ENCODE measurements at places on chromosomes 5 and 9.

DNA sequence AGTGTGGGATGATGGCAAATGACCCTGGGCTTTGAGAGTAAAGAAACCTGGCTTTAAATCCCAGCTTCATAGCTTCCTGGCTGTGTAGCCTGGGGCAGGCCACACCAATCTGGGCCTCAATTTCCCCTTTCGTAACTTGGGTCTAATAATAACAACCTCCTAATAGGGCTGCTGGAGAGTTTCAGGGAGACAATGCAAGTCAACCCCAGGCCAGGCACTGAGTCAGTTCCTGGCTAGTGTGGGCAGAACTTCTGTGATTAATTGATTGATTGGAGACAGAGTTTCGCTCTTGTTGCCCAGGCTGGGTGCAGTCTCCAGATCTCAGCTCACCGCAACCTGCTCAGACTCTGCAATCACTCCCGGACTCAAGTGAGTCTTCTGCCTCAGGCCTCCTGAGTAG lies 3.3 kb upstream of the SH2D3C start:
- no peak for DNase-seq

GRCh38 chr5:160366230-160366629 lies 4.2 kb downstream of the C1QTNF2 start:
- DNase-seq: no peak

DNA sequence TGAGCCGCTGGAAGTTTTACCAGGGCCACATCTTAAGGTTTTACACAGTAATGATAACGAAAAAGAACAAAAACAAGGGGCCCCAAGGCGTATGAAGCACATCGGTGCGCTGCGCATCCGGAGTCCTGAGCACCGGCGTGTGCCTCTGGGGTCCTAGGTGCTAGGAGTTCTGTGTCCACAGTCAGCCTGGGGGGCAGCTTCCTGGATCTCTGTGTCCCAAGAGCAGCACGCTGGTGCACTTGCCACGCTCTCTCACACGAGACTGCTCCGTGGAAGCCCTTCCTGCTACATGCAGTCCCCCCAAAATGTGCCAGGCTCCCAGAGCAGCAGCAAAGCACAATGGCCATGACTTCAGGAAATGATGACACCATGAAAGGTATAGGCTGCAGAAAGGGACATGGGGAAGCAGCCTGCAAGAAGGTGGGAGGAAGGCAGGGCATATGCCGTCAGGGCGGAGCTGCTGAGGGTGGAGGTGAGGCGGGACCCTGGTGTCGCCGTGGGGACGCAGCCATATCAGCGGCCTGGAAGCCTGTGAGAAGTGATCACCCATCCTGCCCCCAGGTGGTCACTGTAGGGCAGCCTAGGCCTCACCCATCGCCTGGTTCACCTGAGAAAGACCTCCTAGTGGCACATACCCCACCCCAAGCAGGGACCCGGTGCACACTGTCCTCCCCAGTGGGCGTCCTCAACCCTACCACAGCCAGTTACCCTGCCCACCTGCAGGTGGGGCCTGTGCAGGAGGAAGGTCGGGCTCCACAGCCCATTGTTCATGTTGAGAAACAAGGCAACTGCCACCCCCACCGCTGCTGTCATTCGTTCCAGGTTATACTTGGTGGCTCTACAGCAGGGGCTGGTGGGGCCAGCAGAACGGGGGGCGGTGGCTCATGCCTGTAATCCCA lies 23.6 kb upstream of the SLC6A3 start:
- DNase-seq: no peak

DNA sequence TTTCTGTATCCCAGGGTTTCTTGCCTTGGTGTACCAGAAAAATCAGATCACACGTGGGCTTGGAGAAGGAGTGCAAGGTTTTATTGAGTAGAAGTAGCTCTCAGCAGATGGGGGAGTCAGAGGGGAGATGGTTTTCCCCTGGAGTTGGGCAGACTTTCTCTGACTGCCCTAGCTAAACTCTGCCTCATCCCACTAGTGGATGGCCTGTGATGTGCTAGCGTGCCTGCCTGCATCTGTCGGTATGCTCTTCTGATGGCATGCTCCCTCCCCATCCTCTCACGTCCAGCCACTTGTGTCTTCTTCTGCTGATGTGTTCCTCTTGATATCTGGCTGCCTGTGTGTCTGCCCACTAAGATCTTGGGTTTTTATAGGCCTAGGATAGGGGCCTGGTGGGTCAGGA lies 616.1 kb upstream of the RGMB start:
- no peak for DNase-seq

- no peak for DNase-seq
Observed at GRCh38 chr5:172544371-172545095, 90.2 kb upstream of the SH3PXD2B start.

GRCh38 chr5:96648023-96648422 lies 14.2 kb upstream of the CAST start:
- DNase-seq: no peak

GRCh38 chr5:93708442-93708841 lies 33.0 kb downstream of the POU5F2 start:
- DNase-seq: no peak

GRCh38 chr9:88587182-88587581 lies 52.2 kb downstream of the NXNL2 start:
- DNase-seq: peak; percentile 21

DNA sequence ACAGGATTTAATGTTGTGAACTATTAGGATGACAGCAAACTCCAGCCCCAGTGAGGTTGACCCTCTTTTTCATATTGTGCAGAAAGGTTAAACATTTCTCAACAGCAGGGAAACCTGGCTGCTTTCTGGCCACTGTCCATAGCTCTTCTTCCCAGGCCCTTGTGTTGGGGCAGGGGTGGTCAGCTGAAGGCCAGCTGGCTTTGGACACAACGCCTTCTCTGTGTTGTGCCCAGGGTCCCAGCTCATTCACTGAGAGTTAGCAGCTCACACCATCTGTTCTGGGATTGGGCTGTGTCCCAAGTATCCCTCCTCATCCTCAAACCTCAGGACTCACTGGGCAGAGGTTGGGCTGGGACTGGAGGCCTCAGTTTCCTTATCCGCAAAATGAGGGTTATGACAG lies 1.3 kb downstream of the FGD3 start:
- DNase-seq: no peak

GRCh38 chr9:75002422-75003023 lies 25.6 kb downstream of the CARNMT1 start:
- no peak for DNase-seq

- DNase-seq: no peak
Observed at GRCh38 chr5:59823420-59823819, 70.1 kb downstream of the PDE4D start.

GRCh38 chr5:134568761-134569695 lies 43.6 kb downstream of the JADE2 start:
- no peak for DNase-seq

GRCh38 chr5:40755093-40755406 lies 711 bp downstream of the TTC33 start:
- DNase-seq: peak; percentile 81

DNA sequence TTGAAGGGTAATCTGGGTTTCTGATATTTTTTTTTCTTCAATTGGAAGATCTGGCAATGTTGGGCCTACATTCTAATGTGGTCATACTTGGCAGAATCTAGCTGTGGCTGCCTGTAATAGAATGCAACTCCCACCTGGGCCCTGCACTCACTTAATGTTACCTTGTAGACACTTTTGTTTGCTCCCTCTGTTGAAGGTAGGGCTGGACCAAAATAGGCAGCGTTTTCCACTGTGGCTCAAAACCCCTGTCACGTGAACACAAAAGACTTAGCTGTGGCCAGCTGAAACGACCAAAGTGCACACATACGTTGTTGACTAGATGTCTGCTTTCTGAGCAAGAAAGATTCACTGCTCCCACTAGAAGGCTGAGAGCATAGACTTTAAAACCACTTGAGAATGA lies 117.6 kb upstream of the HMHB1 start:
- no peak for DNase-seq

DNA sequence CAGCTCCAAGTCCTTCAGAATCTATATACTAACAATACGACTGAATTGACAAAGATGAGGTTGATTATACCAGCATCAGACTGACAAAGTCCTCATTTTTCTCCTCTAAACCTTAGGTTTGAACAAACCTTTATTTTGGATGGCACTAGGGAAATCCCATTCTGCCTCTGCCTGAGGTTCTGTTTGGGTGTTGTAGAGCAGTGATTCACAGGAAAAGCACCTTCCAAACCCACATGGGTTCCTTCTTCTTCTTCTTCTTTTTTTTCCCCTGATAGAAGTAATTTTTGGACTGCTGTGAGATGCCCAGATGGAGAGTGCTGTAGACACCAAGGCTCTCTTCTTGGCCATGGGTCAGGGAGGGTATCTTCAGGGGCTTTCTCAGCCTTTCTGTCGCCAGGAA lies 164.9 kb upstream of the PAPPA start:
- DNase-seq: no peak

GRCh38 chr9:70607329-70607728 lies 192.9 kb upstream of the KLF9 start:
- DNase-seq: no peak

DNA sequence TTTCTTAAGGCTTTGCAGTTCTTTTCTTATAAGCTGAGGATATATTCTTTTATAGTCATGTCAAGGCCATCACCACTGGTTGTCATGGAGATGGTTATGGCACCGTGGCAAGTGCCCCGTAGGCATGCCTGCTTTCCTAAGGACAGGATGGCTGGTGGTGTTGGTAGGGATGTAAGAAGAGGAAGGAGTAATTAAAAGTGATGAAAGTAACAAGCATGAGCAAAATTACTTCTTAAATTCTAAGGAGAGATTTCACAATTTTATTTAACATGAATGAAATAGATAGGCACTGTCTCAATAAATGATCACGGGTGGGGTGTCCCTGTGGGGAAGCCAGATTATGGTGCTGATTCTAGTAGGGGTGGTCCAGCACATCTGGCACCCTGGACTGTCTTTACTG lies 290.2 kb upstream of the KLF4 start:
- no peak for DNase-seq

GRCh38 chr9:13524245-13524644 lies 244.8 kb upstream of the MPDZ start:
- no peak for DNase-seq

DNA sequence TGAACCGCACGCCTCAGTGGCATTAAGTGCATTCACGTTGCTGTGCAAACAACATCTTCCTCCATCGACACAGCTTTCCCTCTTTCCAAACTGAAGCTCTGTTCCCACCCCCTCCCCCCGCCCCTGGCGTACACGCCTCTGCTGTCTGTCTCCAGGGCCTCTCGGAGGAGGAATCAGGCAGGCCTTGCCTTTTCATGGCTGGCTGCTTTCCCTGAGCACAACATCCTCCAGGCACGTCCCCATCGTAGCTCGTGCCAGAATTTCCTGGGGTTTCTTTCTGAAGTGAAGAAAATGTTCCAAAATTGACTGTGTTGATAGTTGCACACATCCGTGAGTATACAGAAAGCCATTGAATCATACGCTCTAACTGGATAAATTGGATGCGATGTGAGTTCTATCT lies 22.3 kb upstream of the TMEM250 start:
- no peak for DNase-seq

GRCh38 chr5:44770780-44771717 lies 37.7 kb upstream of the MRPS30 start:
- DNase-seq: peak; percentile 26

GRCh38 chr5:156121882-156122281 lies 205.1 kb upstream of the SGCD start:
- no peak for DNase-seq

GRCh38 chr9:134267881-134268724 lies 58.2 kb upstream of the RXRA start:
- DNase-seq: peak; percentile 83

DNA sequence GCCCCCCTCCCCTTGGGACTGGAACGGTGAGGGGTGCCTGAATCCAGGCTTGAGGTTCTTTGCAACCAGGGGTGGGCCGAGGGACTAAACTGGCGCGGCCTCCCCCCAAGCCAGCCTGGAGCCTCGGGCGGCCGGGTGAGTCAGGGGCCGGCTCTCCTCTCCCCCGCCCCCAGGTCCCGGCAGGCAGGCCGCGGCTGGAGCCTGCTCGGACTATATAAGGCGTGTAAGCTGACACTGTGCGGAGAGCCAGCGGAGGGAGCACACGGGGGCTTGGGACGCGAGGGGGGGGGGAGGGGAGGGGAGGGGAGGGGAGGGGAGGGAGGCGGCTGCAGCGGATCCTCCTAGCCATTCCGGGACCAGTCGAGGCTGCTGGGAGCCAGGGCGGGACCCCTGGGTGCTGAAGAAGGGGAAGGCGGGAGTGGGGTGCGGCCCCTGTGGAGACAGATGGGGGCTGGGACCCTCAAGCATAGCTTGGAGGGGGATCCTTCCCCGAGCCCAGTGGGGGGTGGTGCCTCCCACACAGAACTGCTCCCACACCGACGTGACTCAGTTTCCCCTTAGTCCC lies 595 bp downstream of the PDLIM7 start:
- DNase-seq: no peak

GRCh38 chr5:141558150-141558549 lies 60.6 kb downstream of the DIAPH1 start:
- no peak for DNase-seq

- DNase-seq: no peak
Observed at GRCh38 chr9:16099732-16100536, 547.1 kb downstream of the CCDC171 start.

DNA sequence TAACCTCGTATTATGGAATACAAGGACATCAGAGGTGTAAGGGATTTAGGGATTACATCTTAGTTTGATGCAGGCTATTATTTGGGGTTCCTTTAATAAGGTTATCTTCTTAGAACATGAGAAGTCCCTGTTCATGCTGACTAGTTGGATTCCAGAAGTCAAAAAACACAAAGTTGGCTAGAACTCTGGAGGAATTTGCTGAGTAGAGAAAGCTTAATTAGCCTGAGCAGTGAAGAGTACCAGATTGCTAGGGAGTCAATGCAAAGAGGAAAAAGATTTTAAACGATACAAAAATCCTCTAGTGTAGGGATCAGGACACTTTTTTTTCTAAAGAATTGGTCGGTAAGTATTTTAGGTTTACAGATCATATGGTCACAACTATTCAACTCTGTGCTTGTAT lies 1872.5 kb upstream of the C9orf72 start:
- DNase-seq: no peak

- no peak for DNase-seq
Observed at GRCh38 chr9:129640086-129640870, 1.7 kb downstream of the ASB6 start.

GRCh38 chr9:137276473-137277328 lies 825 bp upstream of the TOR4A start:
- peak; percentile 51 for DNase-seq

DNA sequence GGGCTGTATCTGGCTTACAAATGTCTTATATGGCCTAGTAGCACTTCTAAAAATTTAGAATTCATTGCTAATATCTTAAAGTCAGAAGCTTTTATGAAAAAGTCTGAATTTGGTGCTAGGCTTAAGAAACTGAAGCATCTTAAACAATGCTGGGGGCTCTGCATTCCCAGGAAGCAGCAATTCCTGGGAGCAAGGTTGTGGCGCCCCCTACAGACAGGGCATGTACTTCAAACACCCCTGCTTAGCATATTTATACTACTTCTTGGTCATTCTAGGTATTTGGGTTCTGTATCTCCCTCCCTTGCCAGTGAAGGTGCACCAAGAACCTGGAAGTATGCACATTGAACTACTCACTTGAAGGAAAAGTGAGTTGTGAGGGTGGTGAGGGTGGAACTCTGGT lies 64.6 kb upstream of the GRIA1 start:
- no peak for DNase-seq

DNA sequence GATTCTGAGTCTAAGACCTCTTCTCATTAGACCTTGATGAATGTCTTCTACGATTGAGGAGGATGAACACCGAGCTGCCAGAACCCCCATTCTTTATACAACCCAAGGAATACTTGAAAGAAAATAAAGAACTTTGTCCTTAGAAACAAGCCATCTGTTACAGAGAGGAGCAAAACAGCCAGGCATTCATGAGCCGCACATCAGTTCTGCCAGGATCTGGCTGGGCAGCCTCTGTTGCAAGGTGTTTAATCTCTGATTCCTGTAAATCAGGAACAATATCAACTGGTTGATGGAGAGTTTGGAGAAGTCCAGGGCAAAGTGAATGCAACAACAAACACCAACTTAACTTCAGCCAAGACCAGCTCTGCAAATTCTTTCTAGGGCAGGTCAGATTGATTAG lies 165.5 kb upstream of the DMAC1 start:
- DNase-seq: no peak

All from common myeloid progenitor, CD34-positive (primary cell).